ENCODE measurements at places on chromosomes 6 and 20.
A peak's percentile ranks its signal among the peaks of the same experiment; 100 is the strongest.

DNA sequence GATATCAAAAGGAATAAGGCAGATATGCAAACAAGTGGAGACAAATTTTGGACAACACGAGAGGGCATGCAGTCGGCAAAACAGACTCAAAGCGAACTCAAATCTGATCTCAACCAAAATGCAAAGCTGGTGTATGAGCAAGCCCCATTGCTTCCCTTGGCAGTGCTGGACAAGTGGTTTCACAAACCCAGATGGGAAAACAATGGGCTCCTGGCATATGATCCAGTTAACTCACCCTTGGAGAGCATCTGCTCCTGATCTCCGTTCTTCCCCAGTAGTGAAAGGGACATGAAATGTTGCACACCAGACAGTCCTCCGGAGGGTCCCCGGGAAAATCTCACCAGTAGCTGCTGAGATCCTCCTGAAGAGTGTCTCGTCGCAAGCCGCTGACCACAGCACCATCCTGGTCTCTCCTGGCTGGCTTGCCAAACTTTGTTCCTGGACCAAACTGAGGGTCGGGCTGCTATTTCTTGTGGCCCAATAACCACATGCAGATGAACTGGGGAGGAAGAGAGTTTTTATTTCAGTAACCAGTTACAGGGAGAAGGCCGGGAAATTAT is 84.3 kb upstream of the THBS2 start:
- no peak for DNase-seq

DNA sequence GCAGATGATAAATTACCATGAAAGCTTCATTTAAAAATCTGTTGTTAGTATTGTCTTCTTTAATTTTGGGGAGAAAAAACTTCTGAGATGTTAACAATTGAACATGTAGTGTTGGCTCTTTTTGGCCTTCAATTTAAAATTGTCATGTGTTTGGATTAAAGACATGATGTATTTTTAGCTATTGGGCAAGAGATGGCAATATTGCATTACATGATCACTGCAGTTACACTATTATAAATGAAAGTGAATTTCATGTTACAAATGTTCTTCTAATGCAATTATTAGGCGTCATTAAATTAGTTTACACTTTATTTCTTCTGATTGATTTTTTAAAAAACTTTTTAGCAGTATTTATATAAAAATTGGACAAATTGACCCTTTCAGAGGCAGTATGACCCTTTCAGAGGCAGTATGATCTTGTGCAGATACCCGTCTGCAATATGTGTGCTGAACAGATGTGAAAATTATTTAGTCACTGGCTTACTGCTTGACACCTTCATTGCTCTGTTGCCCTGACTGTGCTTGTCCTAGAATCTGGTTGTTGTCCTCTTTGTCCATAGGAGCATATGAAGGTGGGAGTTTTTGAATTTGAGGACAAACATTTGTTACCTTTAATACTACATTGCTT is 25.8 kb downstream of the CDKAL1 start:
- no peak for DNase-seq

DNA sequence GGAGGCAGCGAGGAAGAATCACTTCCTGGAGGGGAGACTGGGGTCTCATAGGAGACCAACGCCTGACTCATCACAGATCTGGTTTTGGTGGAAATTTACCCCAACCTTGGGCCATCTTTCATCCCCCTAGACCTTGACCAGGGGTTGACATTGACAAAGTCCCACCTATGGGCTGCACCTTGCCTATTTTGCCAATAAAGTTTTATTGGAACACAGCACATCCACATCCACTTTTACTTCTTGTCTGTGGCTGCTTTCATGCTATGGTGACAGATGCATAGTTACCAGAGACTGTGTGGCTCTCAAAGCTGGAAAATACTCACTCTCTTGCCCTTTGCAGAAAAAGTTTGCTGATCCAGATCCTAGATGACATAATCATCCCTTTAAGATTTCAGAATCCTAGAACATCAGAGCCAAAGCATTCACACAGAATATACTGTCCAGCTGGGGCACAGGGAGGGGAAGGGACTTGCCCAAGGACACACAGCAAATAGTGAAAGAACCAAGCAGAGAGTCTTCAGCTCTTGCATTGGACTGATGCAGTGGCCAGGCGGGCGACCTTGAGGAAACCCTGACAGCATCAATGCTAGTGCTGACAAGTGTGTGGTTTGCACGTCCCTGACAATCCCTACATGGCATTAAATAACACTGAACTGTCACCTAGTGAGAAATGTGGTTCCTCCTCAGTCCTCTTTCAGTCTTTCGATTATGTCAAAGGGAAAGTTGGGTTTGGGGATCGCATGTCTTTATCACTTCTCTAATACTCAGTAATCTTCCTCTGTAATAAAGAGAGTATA is 41.2 kb downstream of the CD40 start:
- DNase-seq = no peak

GRCh38 chr6:36867471-36868224 is 7.0 kb downstream of the PPIL1 start:
- no peak for DNase-seq

DNA sequence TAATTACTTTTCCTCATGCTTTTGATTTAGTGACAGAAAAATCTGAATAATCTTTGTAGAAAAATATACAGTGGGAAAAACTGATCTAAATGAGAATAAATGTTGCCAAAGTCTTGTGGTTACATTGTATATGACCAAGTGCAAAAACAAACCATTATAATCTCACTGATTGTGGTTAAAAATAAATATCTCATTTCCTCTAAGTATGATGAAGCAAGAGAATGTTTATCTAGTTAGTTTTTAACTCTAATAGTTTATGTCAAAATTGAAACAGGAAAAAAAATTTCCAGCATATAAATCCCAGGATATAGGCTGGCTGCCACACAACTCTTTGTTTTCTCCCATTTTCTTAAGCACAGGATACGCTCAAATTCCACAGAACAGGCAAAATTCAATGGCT is 392.7 kb upstream of the ID4 start:
- no peak for DNase-seq

GRCh38 chr6:19478273-19478672 is 358.9 kb upstream of the ID4 start:
- DNase-seq = no peak

- no peak for DNase-seq
Measured at GRCh38 chr6:161019324-161019839, 27.8 kb downstream of the MAP3K4 start.

- DNase-seq = no peak
Measured at GRCh38 chr20:7499201-7499600, 441.1 kb downstream of the HAO1 start.

- peak; percentile 41 for DNase-seq
Measured at GRCh38 chr6:35052694-35053565, 88.2 kb downstream of the TCP11 start.

DNA sequence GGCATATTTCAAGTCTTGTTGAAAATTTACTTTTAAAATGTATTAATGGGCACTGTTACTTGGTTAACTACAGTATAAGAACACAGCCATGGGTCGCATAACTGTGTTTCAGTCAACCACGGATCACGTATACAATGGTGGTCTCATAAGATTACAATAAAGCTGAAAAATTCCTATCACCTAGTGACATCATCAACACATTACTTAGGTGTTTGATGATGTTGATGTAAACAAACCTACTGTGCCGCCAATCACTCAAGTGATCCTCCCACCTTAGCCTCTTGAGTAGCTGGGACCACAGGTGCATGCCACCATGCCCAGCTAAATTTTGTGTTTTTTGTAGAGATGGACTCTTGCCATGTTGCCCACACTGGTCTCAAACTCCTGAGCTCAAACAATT is 16.7 kb upstream of the ETV7 start:
- DNase-seq = no peak

DNA sequence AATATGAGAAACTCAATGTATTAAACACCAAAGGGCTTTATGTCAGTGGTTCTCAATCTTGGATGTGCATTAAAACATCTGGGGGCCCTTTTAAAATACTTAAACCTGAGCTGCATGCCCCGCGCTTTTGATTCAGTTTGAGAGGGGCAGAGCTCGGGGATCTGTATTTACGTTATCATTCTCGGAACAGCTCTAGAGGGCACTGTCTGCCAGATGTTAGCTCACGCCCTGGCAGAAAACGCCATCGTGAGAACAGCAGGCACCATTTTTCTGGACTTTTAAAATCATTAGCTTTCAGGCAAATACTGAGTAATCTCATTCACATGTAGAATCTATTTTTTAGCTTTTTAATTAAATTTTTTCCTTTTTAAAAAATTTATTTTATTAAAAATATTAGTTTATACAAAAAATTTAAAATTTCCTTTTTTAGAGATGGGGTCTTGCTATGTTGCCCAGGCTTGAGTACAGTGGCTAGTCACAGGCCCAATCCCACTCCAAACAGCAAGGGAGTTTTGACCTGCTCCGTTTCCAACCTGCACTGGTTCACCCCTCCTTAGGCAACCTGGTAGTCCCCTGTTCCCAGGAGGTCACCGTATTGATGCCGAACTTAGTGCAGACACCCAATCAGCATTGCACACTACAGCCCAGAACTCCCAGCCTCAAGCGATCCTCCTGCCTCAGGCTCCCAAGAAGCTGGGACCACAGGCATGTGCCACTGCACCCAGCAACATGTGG is 30.0 kb upstream of the ZNF133 start:
- no peak for DNase-seq

GRCh38 chr6:35008858-35009257 is 119.8 kb downstream of the ANKS1A start:
- peak; percentile 41 for DNase-seq

DNA sequence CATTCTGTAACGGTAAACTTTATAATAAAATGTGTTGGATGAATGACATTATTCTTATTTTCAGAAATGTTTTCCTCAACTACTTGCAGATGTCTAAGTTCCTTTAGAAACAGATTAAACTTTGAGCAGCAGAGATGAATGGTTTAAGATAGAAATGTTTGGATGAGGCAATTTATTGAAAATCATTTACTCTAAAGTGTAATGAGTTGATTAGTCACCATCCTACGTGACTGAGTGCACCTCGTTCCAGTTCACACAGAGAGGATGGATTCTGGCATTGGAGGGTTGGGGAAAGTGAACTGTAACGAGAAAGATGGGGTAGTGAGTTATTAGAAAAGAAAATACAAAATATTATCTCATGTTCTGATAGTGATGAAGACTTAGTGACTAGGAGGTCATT is 28.7 kb downstream of the SMPDL3A start:
- DNase-seq = no peak

DNA sequence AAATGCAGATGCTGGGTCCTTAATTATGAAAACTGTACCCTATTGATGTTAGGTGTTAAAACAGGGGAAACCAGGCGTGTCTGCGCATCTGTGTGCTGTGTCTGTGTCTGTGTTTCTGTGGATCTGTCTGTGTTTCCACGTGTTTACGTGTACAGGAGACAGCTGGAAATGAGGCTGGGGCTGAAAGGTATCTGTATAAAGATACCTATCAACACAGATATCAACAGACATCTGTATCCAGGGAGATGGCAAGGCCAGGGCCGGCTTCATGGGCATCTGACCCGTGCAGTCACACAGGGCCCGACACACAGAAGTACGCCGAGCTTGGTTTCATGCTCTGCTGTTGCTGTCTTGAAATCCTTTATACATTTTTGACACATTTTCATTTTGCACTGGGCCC is 48.6 kb downstream of the BMP7 start:
- no peak for DNase-seq

DNA sequence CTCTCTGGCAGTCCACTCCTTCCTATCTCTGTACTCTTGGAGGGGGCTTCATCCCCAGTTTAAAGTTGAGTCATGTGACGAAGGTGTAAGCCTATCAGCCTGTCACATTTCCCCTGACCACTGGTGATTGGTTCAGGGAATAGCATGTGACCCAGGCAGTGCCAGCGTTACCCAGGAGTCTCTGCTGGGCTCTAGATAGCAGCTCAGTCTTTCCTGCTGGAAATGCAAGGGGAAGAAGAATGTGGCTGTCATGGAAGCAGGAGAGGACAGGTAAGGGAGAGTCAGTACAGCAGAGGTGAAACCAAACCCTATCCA is 35.6 kb upstream of the NFATC2 start:
- DNase-seq = no peak

GRCh38 chr6:126672649-126673048 is 332.7 kb downstream of the CENPW start:
- DNase-seq = no peak

- DNase-seq = no peak
Measured at GRCh38 chr20:57769756-57770155, 59.9 kb upstream of the PMEPA1 start.

DNA sequence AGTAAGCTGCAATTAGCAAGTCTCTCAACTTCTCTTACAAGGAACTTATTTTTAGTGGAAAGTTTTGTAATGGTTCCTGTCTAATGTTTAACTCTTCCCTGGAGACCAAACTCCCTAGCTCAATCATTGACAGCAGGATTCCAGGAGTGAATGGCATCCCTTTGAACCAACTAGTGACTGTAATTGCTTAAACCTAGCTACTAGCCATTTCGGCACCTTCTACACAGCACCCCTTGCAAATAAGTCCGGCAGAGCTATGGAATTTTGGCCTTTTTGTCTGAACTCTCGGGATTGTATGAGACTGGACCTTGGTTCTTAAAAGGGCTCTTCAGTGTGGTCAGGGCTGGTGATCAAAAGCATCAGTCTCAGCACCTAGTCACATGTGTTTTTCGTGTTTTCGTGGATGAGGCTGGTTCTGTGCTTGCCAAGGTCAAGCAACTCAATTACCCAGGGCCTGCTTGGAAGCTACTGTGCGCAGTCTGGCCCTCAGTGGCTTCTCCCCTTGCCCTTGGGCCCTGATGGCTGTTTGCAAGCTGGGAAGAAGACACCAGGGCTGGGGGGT is 135.3 kb upstream of the NEDD9 start:
- no peak for DNase-seq

DNA sequence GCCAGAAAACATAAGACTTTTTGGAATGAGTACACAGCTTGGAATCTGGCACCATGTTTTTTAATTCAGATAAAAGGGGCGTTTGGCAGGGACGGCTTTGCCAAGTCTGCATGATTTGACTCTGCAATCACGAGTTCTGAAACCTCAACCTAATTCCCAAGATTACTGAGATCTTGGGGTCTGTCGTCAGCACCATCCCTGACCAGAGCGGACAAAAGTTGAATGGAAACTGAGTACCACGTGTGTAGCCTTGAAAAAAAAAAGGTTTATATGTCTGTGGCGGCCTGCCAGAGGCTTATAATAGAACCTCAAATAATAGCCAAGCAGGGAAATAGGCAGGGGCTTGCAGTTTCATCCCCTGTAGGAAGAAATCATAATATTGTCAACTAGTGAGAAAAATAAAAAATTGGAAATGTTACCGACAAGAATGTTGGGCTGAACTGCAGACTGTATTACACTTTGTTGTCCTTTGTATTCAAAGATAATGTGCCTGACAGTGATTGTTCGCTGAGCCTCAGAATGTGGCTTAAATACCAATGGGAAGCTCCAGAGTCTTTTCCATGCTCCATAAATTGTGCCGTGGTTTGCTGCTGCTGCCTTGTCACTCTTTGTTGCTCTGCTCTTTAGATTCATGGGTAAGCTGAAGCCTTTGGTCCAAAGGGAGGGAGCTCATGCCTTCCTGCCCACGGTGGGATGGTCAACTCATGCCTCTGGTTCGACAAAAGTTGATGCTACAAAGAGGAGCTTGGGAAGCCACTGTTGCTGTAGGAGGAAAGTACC is 118.8 kb upstream of the ARID1B start:
- no peak for DNase-seq

- DNase-seq = no peak
Measured at GRCh38 chr20:57592263-57593092, 27.7 kb downstream of the ZBP1 start.

Data from anterior cingulate cortex (tissue), 58 donors.